Bronchial epithelial cell (primary cell): ENCODE measurements at places on chromosomes 4 and X. TPM values are rescaled to one million over a fixed set of nuclear protein-coding genes. Genes with fewer than 3 reads are reported as not detected.

The USP26 gene
- not detected in 2 replicates for total RNA-seq

The GASK1B gene
- total RNA-seq: 1.2 and 2.1 TPM in 2 replicates

The TMPRSS11B gene
- total RNA-seq: 0.79 and 2.3 TPM in 2 replicates

The PSAPL1 gene
- 0.26 TPM in 1 of 2 replicates, not detected in the other for total RNA-seq

The PHEX gene
- 5.3 and 16.6 TPM in 2 replicates for total RNA-seq

The PAGE1 gene
- not detected in 2 replicates for total RNA-seq

The PNMA6F gene
- total RNA-seq: not detected in 2 replicates

The PRRG3 gene
- not detected in 2 replicates for total RNA-seq

The SMIM10 gene
- total RNA-seq: not detected in 2 replicates

The QRFPR gene
- total RNA-seq: not detected in 2 replicates

The SLC6A14 gene
- total RNA-seq: 31.3 and 111 TPM in 2 replicates

The NXF2B gene
- total RNA-seq: not detected in 2 replicates

The ETDB gene
- total RNA-seq: not detected in 2 replicates

The ITGB1BP2 gene
- 1.1 and 2.4 TPM in 2 replicates for total RNA-seq

The AWAT2 gene
- not detected in 2 replicates for total RNA-seq

The CENPVL3 gene
- not detected in 2 replicates for total RNA-seq

The MOSPD2 gene
- 8.2 and 8.7 TPM in 2 replicates for total RNA-seq

The FAM9C gene
- total RNA-seq: not detected in 2 replicates

The POU3F4 gene
- not detected in 2 replicates for total RNA-seq

The TAPT1 gene
- 11.6 and 15.0 TPM in 2 replicates for total RNA-seq

The DDIT4L gene
- 0.26 TPM in 2 replicates for total RNA-seq

The CCNB3 gene
- under 0.01 TPM in 2 replicates for total RNA-seq

The XPNPEP2 gene
- total RNA-seq: not detected in 2 replicates

The TCEAL2 gene
- not detected in 2 replicates for total RNA-seq

The MAGEE2 gene
- total RNA-seq: not detected in 2 replicates

The CXCR3 gene
- not detected in 2 replicates for total RNA-seq

The CTAG2 gene
- not detected in 2 replicates for total RNA-seq

The EVC2 gene
- total RNA-seq: 8.2 and 9.5 TPM in 2 replicates
